Stimulated activated CD4-positive, alpha-beta T cell treated with anti-CD3 and anti-CD28 coated beads, Interleukin-4, amount 100 ng/mL, for 24 hours (primary cell): ENCODE measurements at places on chromosomes 4 and X.

DNA sequence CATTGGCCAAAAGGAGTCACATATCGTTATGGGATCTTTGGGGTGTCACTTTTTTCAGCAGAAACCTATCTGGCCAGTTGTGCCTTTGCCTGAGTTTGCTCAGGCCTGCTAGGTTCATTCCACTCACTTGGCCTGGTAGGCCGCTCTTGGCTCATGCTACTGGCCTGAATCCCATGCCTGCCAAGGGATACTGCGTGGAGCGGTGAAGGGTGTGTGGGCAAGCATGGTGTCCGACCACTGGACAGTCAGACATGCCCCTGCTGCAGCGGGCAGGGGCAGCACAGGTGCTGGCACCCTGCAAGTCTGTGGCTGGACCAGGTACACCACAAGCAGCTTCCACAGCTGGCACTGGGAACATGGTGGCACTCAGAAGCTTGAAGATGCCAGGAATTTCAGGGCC is 11.3 kb upstream of the PPM1K start:
- DNase-seq = no peak

GRCh38 chrX:56069299-56069931 is 162.7 kb upstream of the KLF8 start:
- DNase-seq = no peak

DNA sequence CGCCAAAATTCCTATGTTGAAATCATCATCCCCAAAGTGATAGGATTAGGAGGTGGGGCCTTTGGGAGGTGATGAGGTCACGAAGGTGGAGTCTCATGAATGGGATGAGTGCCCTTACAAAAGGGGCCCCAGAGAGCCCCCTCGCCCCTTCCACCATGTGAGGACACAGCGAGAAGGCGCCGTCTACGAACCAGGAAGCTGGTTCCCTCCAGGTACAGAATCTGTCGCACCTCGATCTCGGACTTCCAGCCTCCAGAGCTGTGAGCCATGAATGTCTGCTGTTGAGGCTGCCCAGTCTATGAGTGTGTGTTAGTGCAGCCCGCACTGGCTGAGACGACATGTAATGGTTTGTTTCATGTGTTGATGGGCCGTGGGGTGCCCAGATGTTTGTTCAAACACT is 60.3 kb downstream of the PRKX start:
- no peak for DNase-seq

DNA sequence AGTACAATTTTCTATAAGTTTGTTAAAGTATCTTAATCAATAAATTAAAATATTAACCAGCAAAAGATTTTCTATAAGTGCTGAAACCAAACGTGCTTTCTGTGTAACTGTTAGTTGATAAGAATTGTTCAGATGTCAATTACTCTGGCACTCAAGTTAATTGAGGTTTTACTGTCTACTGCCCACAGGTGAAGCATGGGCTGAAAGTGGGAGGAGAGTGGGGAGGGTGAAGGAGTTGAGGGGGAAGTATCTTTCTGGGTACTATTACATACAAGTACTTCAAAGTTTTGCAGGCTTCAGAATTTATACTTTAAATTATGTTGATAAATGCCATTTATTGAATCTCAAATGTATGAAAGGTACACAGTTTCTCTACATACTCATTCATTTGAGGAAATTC is 19.1 kb upstream of the CXCL3 start:
- no peak for DNase-seq

DNA sequence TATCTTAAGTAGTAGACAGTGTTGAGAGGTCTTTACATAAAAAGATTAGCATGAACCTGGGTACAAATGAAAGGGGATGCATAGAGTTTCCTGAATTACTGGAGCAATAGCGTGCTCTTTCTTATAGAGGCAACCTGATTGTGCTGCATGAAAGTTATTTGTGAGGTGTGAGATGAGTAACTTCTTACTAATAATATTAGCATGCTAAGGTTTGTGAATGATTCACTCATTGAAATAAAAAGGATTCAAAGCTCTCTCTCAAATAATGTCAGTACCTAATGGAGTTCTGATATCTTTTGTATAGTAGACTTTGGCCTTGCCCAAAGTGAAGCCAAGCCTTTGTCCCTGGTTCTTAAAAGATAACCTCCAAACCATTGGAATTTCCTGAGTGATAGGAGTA is 131.0 kb upstream of the CXXC4 start:
- no peak for DNase-seq

DNA sequence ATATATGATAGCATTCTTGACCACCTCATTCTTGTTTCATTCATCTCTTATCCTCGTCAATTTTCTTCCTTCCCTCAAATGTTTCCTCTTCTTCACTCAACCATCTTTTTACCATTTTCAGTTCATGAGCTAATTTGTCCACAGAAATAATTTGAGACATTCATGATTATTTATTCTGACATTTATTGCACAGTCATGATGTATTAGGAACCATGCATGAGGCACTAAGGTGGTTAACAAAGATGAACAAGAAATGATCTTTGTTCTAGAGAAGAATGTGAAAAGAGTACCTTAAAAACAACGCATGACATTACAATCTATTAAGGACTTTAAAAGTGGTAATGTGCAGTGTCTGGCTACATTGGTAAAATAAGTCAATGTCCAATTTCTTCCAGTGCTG is 27.9 kb downstream of the TEC start:
- DNase-seq = no peak

- no peak for DNase-seq
Measured at GRCh38 chr4:86967073-86967472, 32.3 kb downstream of the AFF1 start.
